ENCODE measurements at places on chromosomes 5 and 9. TPM values are rescaled to one million over a fixed set of nuclear protein-coding genes. Genes with fewer than 3 reads are reported as not detected.

GRCh38 chr9:103301051-103301450 lies 305.9 kb downstream of the CYLC2 start:
- DNase-seq, result no peak
- no peak overlapping the region for H3K27ac ChIP-seq

DNA sequence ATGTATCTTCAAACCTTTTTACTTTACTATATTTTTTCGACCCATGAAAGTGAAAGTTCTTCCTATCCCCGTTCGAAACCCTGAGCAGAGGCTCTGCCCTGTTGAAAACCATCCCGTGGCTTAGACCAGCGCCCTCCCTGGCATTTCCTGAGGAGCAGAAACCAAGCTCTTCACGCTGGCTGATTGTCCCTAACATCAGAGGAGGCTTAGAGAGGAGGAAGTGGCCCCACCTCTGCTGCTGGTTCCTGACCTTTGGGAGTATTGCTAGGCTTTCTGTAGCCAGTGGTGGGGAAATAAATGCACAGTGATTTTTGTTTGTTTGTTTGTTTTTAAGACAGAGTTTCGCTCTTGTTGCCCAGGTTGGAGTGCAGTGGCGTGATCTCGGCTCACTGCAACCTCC lies 4.2 kb upstream of the PTGES start:
- H3K4me3 ChIP-seq, result no peak overlapping the region
- DNase-seq, result no peak
- no peaks in the 10 kb centered on the region for H3K36me3 ChIP-seq
- no peaks in the 10 kb centered on the region for H3K27me3 ChIP-seq
- H3K27ac ChIP-seq, result no peak overlapping the region

- no peak for DNase-seq
- H3K27me3 ChIP-seq, result no peaks in the 10 kb centered on the region
- H3K27ac ChIP-seq, result no peak overlapping the region
- H3K36me3 ChIP-seq, result no peaks in the 10 kb centered on the region
Measured at GRCh38 chr5:59371525-59372127, 521.9 kb downstream of the PDE4D start.

- peaks cover 53% of the 10 kb centered on the region for H3K4me1 ChIP-seq
- no peaks in the 10 kb centered on the region for H3K36me3 ChIP-seq
- no peak overlapping the region for H3K4me3 ChIP-seq
- no peaks in the 10 kb centered on the region for H3K27me3 ChIP-seq
- H3K27ac ChIP-seq, result 0 out of 2 replicates have a peak overlapping the region, but pooled peaks have one; percentile 59
Measured at GRCh38 chr9:123346026-123346425, 10.0 kb upstream of the CRB2 start.

GRCh38 chr5:28165096-28165495 lies 1126.7 kb upstream of the CDH9 start:
- no peak for DNase-seq
- no peaks in the 10 kb centered on the region for H3K36me3 ChIP-seq
- no peaks in the 10 kb centered on the region for H3K4me1 ChIP-seq
- no peak overlapping the region for H3K4me3 ChIP-seq

DNA sequence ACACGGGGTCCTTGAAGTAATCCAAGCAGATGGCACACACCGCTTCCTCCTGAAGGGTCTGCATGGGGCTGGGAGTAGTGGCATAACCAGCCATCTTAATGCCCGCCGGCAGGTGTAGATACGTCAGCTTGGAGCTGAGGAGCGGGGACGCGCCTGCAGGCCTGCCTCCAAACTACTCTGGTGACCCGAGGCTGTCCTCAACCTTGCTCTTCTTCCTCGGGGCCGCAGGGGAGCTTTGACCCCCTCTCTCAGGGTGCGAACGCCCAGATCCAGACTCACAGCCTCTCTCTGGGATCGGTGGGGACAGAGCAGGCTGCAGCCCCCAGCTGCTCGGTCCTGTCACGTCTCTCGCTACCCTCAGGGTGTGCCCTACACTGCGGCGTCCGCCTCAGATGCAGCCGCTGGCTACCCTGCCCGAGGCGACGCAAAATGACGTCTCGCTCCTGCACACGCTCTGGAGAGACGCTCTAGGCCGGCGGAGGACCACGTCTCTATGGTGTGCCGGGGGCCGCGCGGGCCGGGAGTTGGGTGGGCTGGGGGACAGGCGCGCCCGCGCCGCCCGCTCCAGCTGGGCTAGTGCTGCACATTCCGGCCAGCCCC lies at the start of gene TRIM52:
TRIM52 (minus strand) TSS at position 424 of the 600 bp plus-strand sequence; CDS start at position 94, 330 bp downstream.
- peaks cover 1% of the 10 kb centered on the region for H3K36me3 ChIP-seq
- no peaks in the 10 kb centered on the region for H3K27me3 ChIP-seq
- H3K4me1 ChIP-seq, result peaks cover 3% of the 10 kb centered on the region
- DNase-seq, result peak; percentile 77
- H3K27ac ChIP-seq, result peak within 1 kb of the TSS; percentile 97
- peak within 1 kb of the TSS; percentile 95 for H3K4me3 ChIP-seq

- H3K4me1 ChIP-seq, result peaks cover 11% of the 10 kb centered on the region
- no peaks in the 10 kb centered on the region for H3K36me3 ChIP-seq
- no peaks in the 10 kb centered on the region for H3K27me3 ChIP-seq
- no peak overlapping the region for H3K27ac ChIP-seq
Measured at GRCh38 chr5:31383734-31384133, 148.2 kb downstream of the DROSHA start.

DNA sequence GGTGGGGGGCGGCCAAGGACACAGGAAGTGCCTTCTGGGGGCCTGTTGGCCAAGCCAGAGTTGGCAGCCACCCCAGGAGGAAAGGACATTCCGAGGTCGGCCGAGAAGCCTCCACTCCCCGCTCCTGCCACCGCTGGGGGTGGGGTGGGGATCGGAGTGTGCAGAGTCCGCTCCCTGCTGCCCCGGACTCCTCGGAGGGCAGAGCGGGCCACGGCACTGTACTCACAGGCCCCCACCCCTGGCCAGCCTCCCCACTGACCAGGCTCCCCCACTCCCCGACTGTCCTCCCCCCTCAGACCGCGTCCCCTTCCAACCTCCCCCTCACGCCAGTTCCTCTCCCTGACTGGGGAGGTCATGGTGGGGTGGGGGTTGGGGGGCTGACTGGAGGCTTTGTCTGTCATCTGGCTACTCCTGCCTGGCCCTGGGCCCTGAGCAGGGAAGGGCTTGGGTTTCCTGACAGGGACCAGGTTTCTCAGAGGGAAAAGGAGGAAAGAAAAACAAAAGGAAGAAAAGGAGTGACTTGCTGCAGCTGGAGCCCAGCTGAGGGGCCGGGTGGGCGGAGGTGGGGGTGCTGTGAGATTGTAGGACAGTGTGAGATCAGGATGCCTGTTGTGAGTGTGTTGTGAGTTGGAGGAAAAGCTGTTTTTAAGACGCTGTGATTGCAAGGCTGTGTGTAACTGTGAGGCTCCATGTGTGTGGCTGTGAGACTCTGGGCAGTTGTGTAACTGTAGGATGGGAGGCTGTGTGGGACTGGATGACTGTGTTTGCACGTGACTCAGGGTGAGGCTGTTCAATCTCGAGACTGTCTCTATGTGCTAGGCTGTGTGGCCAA lies 29.7 kb downstream of the CNTFR start:
- H3K4me3 ChIP-seq, result no peak overlapping the region
- DNase-seq, result no peak
- peaks cover 5% of the 10 kb centered on the region for H3K27me3 ChIP-seq
- no peaks in the 10 kb centered on the region for H3K36me3 ChIP-seq

- peaks cover 21% of the 10 kb centered on the region for H3K4me1 ChIP-seq
- no peaks in the 10 kb centered on the region for H3K36me3 ChIP-seq
- H3K27me3 ChIP-seq, result no peaks in the 10 kb centered on the region
- peak overlapping the region; percentile 75 for H3K27ac ChIP-seq
- no peak for DNase-seq
Measured at GRCh38 chr9:127154003-127154389, 31.6 kb upstream of the ANGPTL2 start.

DNA sequence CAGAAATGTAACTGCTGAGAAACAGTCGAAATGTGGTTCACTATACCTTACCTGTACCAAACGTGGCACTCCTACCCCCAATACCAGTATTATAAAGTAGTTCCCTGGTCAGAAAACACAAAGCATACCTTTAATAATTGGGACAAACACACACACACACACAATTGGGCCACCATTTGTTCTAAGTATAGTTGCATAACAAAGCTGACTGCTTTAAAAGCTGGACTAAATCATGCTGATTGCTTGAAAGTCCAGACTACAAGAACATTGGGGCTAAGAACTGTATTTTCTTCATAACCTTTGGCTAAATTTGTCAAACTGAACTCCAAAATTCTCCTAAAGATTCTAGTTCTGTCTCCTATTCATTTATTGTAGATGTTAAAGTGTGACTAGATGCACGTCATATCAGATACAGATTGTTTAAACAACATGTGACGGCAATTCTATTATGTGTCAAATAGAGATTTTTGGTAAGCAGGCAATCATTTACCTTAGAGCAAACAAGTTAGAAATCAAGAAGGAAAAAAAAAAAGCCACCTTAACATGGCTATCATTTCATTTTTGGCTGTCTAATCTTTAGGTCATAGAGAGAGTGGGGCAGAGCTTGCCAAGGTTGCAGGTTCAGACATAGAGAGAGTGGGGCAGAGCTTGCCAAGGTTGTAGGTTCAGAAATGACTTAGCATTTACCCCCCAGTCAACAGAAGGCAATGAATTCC lies 265.1 kb downstream of the ARL15 start:
- H3K27ac ChIP-seq, result no peak overlapping the region
- no peaks in the 10 kb centered on the region for H3K4me1 ChIP-seq
- H3K4me3 ChIP-seq, result no peak overlapping the region
- H3K36me3 ChIP-seq, result no peaks in the 10 kb centered on the region
- H3K27me3 ChIP-seq, result no peaks in the 10 kb centered on the region
- DNase-seq, result no peak

DNA sequence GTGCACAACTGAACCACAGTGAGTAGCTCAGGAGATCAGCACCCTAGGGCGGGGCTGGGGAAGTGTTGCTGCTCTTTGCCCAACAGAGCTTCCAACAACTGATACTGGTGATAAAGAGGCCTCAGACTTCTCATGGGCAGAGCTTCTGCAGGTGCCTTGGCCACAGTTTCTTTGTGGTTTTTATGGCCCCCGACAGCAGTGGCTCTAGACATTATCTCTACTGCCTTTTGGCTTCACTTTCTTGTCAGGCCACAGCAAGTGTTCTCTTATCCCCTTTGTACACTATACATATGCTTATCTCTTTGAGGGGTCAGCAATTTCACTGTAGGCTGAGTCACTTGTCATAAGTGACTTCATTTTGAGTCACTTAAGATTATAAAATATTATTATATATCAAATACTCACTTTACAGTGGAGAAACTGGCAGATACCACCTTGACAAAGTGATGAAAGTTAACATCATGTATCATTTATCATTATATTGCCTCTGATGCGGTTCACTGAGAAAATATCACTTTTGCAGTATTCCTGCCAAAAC lies 90.9 kb upstream of the COX7C start:
- H3K4me1 ChIP-seq, result no peaks in the 10 kb centered on the region
- DNase-seq, result no peak
- H3K27ac ChIP-seq, result no peak overlapping the region

GRCh38 chr5:35926389-35927051 lies 11.9 kb downstream of the CAPSL start:
- no peak for DNase-seq
- peaks cover 4% of the 10 kb centered on the region for H3K4me1 ChIP-seq
- H3K27ac ChIP-seq, result no peak overlapping the region
- no peak overlapping the region for H3K4me3 ChIP-seq

DNA sequence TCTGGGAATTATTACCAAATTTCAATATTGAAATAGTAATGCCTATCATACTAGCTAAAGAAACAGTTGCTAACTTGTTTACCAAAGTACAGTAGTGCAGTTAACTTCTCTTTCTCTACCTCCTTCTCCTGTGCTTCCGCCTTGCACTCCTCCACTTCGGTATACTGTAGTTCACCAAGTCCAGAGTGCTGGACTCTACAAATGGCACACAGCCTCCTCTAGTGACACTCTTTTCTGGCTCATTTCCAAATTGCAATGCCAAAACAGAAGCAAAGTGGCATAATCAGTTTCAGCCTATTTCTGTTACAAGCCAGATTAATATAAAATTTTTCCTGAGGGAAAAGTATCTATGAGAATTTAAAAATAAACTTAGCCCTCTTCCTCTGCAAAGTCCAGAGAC lies 86.0 kb upstream of the RASGRF2 start:
- H3K4me1 ChIP-seq, result no peaks in the 10 kb centered on the region
- DNase-seq, result no peak
- no peak overlapping the region for H3K27ac ChIP-seq
- H3K36me3 ChIP-seq, result peaks cover 8% of the 10 kb centered on the region

GRCh38 chr9:8649160-8649559 lies 849.6 kb upstream of the DMAC1 start:
- H3K27me3 ChIP-seq, result no peaks in the 10 kb centered on the region
- no peaks in the 10 kb centered on the region for H3K4me1 ChIP-seq
- peak; percentile 19 for DNase-seq
- no peak overlapping the region for H3K27ac ChIP-seq
- no peaks in the 10 kb centered on the region for H3K36me3 ChIP-seq
- no peak overlapping the region for H3K4me3 ChIP-seq

DNA sequence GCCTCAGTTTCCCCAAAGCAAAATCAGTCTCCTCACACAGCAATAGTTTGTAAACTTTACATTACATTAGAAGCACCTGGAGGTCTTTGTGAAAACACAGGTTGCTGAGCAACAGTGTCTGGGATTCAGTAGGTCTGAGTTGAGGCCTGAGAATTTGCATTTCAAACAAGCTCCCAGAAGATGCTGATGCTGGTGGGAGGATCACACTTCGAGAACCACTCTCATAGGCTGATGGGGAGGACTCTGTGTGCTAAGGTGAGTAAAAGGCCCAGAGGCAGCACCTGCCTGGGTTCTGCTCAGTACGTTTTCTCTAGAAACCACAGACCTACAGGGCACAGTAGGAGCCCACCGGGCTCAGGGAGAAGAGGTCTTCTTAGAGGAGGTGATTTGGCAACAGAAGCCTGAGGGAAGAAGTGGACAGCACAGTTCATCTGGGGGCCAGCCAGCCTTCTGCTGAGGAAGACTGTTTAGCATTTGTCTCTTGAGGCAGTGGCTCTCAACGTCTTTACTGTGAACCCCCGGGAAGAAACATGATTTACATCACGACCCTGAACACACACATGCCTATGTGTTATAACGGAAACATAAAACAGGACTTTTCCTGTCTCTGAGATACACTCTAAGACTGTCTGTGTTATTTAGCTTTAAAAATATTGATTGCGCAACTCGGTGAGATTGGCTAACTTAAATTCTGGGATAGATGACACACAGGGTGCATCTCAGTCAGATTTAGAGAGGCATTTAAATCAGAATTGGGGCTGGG lies 24.8 kb upstream of the DENND1A start:
- no peaks in the 10 kb centered on the region for H3K27me3 ChIP-seq
- no peaks in the 10 kb centered on the region for H3K36me3 ChIP-seq
- H3K27ac ChIP-seq, result no peak overlapping the region
- no peak for DNase-seq

ARRDC1 gene
- total RNA-seq, result 21.0 TPM

IFNB1 gene
- not detected for total RNA-seq

FBXL7 gene
- total RNA-seq, result 0.40 TPM

NPR3 gene
- not detected for total RNA-seq

FGF10 gene
- not detected for total RNA-seq

BTNL3 gene
- not detected for total RNA-seq

TPM2 gene
- total RNA-seq, result 3.9 TPM

OR1L8 gene
- total RNA-seq, result not detected

CDC14B gene
- total RNA-seq, result 6.8 TPM
